ENCODE measurements at places on chromosomes 1 and 21.

- no peak for DNase-seq
Measured at GRCh38 chr1:112666946-112667345, 7.5 kb upstream of the MOV10 start.

DNA sequence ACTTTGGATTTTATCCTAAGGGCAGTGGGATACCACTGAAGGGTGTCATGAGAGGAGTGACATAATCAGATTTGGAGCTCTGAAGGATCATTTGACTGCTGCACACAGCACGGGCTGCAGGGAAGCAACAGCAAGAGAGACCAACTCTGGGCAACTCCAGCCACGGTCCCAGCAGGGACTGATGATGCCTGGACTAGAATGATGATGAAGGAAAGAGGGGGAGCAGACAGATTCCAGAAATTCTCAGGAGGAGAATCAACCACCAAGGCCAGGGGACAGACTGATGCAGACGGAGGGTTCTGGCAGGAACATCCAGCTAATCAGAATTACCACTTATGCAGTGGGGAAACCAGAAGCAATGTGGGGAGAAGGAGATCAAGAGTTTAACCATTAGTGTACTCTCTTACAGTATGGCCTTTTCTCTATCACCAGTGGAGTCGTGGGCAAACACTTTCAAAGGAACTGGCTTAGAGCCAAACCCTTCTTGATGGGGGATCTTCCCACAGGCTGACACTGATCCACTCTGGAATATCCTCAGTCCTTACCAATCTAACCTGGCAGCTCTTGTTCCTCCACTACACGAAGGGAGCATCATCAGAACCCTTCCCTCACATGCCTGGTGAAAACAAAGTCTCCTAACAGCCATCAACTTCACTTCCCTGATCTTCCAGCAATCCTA is 3.3 kb downstream of the URB1 start:
- DNase-seq, result no peak

DNA sequence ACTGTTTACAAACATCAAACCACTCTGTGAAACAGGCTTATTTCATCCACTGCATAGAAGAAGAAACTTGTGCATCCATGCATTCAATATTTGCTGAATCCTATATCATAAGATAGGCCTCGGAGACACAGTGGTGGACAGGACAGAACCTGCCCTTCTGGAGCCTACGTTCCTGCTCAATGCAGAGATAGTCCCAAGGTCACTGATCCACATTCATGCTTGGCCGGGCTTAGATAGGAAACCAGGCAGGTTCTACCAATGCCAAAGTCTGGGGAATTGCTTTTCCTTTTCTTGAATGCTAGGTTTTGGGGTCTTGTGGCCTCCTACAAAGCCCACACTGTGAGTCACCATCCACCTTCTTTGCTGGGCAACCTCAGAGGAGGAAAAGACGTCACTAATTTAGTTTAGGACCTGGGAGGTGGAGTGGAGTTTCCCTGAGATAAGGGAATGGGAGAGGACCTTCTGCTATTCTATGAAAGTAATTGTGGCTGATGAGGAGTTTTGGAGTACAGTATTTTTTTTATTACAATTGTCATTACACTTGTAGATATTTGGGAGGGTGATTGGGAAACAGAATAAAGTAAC is 99.7 kb upstream of the CD34 start:
- no peak for DNase-seq

- DNase-seq, result no peak
Measured at GRCh38 chr1:150473659-150474058, 13.6 kb upstream of the TARS2 start.

- DNase-seq, result no peak
Measured at GRCh38 chr1:81781749-81782148, 19.0 kb upstream of the ADGRL2 start.

DNA sequence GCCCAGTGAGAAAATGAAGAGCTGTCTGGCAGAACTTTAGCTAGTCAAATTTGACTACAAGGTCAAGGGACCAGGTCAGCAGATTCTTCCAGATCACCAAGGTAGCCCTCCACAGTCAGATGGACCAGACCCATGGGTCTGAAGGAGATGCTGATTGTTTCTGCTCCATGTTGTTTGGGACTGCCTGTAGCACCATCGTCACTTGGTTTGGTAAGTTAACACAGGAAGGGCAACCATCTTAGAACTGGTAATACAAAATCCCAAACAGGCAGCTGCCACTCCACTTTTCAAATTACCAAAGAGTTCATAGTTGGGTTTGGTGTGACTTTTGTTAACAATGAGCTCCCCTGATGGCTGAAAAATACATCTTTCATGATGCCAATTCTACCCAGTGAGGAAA is 9.0 kb downstream of the ITPKB start:
- DNase-seq, result no peak

DNA sequence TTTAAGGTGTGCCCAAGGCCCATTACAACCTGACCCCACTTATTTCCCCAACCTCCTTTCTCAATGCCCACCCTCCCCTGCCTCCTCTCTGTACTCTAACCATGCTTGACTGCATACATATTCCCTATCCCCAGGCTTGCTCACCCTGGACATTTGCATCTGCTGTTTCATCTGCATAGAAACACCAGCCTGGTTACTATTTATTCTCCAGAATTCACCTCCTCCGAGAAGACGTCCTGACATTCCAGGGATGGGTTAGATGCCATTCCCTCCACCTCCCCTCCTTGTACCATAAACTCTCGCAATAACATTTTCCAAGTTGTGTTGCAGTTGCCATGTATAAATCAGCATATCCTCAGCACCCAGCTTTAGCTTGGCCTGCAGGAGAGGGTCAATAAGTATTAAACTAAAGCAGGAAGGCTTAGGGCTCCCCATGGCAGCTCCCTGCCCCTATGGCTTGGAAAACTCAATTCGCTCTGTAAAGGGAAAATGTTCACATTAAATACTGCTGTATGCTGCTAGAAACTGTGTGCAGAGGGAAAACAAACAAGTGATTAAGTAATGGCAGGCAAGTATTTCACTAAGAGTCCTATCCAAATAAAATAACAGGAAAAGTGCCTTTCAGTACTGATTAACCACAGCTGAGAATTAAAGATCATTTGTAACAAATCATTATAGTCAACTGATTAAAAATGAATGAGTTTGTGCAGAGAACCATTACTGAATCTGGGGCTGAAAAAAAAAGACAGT is 202.3 kb downstream of the TNR start:
- DNase-seq, result no peak

- no peak for DNase-seq
Measured at GRCh38 chr1:39648496-39648895, 9.1 kb upstream of the HEYL start.

DNA sequence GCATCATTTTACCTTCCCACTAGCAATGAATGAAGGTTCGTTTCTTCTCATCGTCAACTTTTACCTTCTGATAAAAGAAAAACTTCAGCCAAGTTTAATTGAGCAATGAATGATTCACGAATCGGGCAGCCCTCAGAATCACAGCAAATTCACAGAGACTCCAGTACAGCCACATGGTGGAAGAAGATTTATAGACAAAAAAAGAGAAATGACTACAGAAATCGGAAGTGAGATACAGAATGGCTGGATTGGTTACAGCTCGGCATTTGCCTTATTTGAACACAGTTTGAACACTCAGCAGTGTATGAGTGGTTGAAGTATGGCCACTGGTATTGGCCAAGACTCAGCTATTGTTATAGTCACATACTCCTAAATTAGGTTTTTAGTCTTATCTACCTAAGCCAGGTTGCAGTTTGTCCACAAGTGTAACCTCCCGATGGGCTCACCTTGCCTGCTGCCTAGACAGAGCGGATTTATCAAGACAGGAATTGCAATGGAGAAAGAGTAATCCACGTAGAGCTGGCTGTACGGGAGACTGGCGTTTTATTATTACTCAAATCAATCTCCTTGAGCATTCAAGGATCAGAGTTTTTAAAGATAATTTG is 15.3 kb downstream of the AK4 start:
- no peak for DNase-seq

- peak; percentile 40 for DNase-seq
Measured at GRCh38 chr1:93448983-93449804, 1.3 kb downstream of the FNBP1L start.

GRCh38 chr21:17779496-17779895 is 39.7 kb downstream of the C21orf91 start:
- no peak for DNase-seq

GRCh38 chr1:104932030-104932915 is 1182.6 kb downstream of the AMY1C start:
- DNase-seq, result no peak

- DNase-seq, result no peak
Measured at GRCh38 chr21:34782506-34783360, 113.9 kb downstream of the CLIC6 start.

GRCh38 chr21:32975811-32976431 is 49.8 kb upstream of the OLIG2 start:
- no peak for DNase-seq

DNA sequence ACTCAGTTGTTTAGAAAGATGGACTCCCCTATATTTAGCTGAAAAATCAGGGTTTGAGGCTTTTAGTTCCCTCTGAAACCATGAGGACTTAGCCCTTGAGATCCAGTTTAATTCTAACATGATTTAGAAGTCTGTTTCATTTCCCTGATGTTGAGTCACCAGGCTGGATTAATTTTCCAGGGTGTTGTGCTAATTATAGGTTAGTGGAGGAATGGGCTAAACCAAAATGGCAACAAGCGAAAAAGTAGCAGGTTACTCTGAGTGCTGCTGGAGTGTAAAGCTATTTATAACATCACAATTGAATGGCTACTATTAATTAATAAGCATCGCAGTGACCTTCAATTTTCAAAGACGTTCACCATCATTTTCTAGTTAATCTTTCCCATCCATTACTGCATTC is 15.5 kb upstream of the USP24 start:
- no peak for DNase-seq

GRCh38 chr1:150511551-150511950 is 3.6 kb downstream of the ECM1 start:
- no peak for DNase-seq

DNA sequence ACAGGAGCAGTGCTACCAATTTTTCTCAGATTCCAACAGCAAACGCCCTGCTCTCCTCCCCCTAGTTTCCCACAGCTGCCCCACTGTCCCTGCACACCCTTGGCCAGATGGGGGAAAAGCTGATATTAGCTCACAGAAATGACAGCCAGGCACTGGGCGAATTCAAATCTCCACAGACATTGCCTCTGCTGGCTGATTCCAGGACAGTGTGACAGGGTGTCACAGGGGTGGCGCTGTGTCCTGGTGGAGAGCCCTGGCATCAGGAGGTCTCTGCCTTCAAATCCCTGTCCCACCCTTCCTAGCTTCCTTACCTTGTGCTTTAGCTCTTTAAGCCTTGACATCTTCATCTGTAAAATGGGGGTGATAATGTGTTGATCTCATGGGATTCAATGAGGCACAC is 10.4 kb downstream of the OLIG1 start:
- no peak for DNase-seq

DNA sequence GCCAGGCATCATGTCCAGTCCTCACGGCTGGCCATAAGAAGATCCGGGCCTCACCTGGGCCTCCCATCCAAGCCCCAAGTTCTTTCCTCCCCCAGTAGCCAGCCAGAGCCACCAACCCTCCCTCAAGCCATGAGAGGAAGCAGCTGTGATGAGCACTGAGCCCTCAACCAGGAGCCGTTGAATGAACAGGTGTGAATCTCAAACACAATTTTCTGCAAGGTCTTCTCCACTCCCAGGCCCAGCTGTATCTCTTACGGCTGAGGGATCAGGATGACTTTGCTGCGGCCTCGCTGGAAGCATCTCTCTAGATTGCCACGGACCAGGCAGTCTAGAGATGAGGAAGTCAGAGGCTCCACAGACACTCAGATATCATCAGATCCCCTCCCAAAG is 9.8 kb upstream of the CLDN14 start:
- no peak for DNase-seq

- DNase-seq, result no peak
Measured at GRCh38 chr1:153345187-153346076, 3.2 kb downstream of the PGLYRP4 start.

GRCh38 chr1:212244441-212244840 is 40.8 kb upstream of the PPP2R5A start:
- DNase-seq, result no peak

DNA sequence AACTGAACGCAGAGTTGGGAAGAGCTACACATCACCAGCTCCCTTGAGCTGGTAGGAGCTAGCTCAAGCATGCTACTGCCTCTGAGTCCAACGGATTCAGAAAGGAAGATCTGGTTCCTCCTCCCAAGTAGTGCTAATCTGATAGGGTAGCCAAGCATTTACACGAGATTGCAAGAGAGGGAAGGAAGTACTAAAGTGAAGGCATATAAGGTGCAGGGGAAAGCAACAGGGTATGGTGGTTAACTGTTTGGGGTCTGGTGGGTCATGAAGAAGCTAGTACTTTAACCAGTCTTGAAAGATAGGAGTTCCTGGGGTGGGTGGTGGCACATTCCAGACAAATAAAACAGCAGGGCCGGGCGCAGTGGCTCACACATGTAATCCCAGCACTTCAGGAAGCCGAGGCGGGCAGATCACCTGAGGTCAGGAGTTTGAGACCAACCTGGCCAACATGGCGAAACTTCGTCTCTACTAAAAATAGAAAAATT is 20.2 kb upstream of the ZNF436 start:
- no peak for DNase-seq

DNA sequence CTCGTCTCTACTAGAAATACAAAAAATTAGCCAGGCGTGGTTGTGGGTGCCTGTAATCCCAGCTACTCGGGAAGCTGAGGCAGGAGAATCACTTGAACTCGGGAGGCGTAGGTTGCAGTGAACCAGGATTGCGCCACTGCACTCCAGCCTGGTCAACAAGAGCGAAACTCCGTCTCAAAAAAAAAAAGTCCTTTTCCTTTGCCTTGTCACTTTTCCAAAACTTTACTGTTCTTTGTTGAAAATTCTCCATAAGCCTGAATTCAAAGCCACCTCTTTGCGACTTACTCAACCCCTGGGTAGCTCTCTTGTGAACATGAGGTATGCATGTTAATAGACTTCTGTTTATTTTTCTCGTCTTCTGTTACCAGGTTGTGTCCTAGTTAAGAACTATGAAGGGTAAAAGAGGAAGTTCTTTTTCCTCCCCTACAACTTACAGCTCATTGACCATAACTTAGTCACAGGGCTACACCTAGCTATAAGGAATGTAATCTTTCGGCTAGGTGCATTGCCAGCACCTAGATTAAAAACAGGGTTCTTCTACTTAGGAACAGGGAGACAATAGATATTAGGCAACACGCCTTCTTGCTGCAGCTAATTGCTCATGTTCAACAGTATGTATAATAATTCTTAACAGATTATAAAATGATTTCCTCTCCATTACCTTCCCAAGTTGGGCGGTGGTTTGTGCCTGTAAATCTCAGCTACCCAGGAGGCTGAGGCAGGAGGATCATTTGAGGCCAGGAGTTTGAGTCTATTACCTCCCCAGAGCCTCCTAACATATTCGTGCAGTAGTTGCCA is 40.9 kb downstream of the PTAFR start:
- DNase-seq, result no peak

DNA sequence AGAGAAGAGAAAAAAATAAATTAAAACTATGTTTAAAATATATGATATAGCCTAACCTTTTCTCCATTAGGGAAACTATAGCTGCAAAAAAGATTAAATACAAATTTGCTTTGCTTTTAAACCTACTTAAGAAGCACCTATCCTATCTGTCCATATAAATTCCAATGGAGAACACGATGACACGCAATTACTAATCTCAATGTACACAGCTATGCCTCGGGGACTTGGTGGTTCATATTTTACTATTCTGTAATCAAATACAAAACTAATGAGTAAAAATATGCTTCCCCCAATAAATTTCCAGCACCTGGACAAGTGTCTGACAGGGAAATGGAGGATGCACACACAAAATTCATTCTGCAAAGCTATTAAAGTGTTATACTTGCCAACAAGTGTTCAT is 386.4 kb downstream of the LMO4 start:
- no peak for DNase-seq

GRCh38 chr1:155744711-155745283 is 55.9 kb downstream of the DAP3 start:
- no peak for DNase-seq

Measured in NCI-H1694 treated with DMSO at 0.1 percent for 48 hours (cell line).